ENCODE measurements at places on chromosomes 3 and 15. TPM values are rescaled to one million over a fixed set of nuclear protein-coding genes. Genes with fewer than 3 reads are reported as not detected.
A peak's percentile ranks its signal among the peaks of the same experiment; 100 is the strongest.

The TMED3 gene
- 53.2 TPM for total RNA-seq

- peak; percentile 73 for DNase-seq
Measured at GRCh38 chr3:16512435-16513140, 911 bp downstream of the RFTN1 start.

- DNase-seq: no peak
Measured at GRCh38 chr3:156579427-156579851, 24.5 kb upstream of the SSR3 start.

GRCh38 chr15:90957031-90957790 is 2.5 kb downstream of the RCCD1 start:
- no peak for DNase-seq

The NR2C2 gene
- total RNA-seq: 47.1 TPM

The CYP8B1 gene
- total RNA-seq: not detected

The C2CD4A gene
- 0.13 TPM for total RNA-seq

DNA sequence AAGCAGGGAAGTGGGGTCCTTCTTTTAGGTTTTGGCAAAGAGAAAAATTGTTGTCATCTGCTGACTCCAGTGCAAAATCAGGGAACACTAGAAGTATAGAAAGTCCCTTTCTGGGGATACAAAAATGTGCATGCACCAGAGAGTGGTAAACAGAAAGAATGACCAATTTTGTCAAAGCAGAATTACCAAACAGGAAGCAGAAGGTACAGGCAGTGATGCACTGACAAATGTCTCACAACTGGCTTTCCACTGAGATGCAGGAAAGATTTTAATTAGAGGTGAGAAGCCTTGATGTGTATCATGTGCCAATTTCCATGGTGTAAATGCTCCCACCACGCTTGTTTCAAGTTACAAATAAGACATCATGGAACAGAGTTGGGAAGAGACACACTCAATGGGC is 66.0 kb downstream of the TRIM69 start:
- no peak for DNase-seq

DNA sequence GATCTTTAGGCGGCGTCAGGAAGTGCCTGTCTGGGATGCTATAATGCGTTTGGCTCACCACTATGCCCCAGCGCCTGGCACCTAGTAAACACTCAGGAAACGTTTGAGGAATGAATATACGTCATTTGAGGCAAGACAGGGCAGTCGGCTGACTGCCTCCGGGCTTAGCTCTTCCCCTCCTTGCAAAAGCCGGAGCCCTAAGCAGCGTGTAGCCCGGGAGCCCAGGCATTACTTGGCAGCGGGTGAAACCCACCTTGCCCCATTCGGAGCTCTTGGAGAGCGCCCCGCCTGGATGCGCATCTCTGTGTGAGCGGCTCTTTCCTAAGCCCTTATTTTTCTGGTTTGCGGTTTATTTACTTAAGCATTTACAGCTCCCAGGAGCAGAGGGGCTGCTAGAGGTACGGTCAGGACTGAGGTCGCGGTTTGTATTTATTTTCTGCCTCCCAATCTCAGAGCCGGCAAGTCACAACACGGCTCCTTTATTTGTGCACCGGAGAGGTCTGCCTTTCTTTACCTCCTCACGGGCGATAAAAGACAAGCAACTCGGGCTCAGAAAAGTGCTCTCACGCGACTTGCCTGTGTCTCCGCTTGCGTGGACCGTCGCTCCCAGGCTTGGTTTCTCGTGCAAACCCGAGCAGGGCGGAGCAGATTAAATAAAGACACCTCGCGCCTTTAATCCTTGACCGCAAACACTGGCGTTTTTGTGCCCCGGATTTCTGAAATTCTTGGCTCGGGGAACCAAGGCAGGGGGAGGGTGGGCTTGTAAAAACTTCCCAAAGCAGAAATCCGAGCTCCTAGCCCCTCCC is 737 bp upstream of the ITPR1 start:
- peak; percentile 55 for DNase-seq

GRCh38 chr3:44960387-44961026 is 15.5 kb downstream of the ZDHHC3 start:
- DNase-seq: no peak

GRCh38 chr3:10356461-10356981 is 35.6 kb upstream of the SEC13 start:
- no peak for DNase-seq

GRCh38 chr15:42111924-42112323 is 17.6 kb upstream of the PLA2G4D start:
- no peak for DNase-seq

DNA sequence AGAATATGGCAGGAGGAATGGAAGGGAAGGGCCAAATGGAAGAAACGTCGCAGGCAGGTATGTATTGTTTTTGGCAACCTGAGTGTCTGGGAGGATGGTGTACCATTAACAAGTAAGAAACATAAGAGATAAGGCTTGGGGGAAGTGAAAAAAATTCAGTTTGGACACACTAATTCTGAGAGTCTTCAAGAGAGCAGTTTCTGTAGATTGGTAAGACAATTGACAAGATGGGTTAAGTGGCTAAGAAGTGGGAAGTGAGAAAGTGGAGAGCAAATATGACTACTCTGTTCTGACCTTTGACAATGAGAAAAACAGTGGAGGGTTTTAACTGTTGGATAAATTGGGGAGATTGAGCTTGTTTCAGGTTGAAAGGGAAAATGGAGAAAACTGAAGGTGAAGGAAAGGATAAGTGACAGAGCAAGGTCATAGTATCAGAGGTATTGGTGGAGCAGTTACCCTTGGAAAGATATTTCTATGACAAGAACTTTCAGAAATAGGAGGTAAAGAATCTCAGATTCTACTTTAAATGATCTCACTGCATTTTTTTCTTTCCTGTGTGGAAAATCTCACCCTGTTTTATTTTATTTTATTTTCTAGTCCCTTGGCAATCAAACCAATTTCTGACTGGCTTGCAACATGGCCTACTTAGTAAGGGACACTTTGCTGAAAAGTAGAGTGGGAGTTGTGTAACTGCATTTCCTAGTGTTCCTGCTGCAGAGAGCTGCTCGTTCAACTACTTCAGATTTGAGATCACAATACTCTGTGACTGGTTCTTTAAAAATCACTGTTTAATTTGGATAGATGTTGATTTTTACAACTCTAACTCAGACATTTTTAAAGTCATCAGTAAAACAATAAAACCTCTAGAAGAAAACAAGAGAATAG is 23.1 kb upstream of the GABPB1 start:
- no peak for DNase-seq

DNA sequence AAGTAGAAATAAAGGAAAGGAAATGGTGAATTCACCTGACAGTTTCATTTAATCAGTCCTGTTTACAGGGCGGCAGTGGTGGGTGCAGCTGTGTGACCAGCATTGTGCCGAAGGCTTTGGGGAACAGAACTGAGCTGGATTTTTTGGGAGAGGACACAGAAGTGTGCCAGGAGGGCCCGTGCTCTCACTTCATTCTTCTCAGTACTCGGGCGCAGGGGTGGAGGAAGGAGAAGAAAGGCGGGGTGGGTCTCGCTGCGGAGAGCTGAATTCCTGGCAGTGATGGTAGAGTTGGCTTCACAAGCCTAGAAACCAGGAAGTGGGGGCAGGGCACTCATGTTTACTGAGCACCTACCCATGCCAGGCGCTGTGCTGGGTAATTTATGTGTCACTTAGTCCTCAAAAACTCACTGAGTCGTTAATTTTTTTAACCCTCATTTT is 64.6 kb downstream of the CRTC3 start:
- DNase-seq: peak; percentile 80

The FGD5 gene
- total RNA-seq: not detected

- no peak for DNase-seq
Measured at GRCh38 chr3:99878005-99878404, 60.3 kb downstream of the CMSS1 start.

DNA sequence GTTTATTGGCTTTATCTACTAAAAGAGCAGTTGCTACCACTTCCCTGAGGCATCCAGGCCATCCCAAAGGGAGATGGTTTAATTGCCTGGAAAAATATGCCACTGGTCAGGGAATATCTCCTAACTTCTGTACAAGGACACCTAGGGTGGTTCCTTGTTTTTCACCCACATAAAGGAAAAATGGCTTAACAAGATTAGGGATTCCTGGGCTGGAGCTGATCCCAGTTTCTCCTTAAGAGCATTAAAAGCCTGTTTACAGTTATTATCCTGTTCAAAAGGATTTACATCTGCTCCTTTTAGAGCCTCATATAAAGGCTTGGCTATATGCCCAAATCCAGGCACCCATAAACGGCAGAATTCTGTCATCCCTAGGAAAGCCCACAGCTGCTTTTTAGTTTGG is 70.2 kb upstream of the WNT7A start:
- no peak for DNase-seq

- DNase-seq: no peak
Measured at GRCh38 chr3:6867269-6867668, 6.4 kb downstream of the GRM7 start.

The TMEM108 gene
- not detected for total RNA-seq

Measured in CD8-positive, alpha-beta memory T cell (primary cell).